ENCODE measurements at places on chromosomes 3 and 15. TPM values are rescaled to one million over a fixed set of nuclear protein-coding genes. Genes with fewer than 3 reads are reported as not detected.

The HIGD2B gene
- polyA plus RNA-seq = not detected

The STRA6 gene
- polyA plus RNA-seq = 0.90 TPM

The MESP2 gene
- polyA plus RNA-seq = 0.48 TPM

The SPATA12 gene
- not detected for polyA plus RNA-seq

The SERPINI2 gene
- not detected for polyA plus RNA-seq

The IMPG2 gene
- 1.4 TPM for polyA plus RNA-seq

The CCK gene
- polyA plus RNA-seq = 3.9 TPM

The FBXW12 gene
- 0.43 TPM for polyA plus RNA-seq

The OR5K2 gene
- not detected for polyA plus RNA-seq

The GPR156 gene
- 1.3 TPM for polyA plus RNA-seq

The GRK7 gene
- polyA plus RNA-seq = not detected

The C3orf85 gene
- polyA plus RNA-seq = not detected

All from muscle of back (tissue), 13 donors.